ENCODE measurements at places on chromosomes 4 and X.

DNA sequence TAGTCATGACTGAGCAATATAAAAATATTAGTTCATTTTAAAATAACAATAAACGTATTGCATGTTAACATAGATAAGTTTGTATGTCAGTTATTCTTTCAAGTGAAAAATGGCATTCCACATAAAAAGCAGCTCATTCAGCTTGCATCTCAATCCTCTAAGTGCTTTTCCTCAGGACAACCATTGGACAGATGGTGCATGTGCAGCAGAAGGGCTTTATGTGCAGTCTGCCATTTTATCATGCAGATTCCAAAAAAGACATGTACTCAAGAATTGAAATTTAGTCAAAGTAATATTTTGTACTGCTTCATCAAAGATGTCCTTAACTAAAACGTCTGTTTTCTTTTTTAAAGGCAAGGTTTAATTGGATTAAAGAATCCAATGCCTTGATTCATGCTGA lies 93.4 kb downstream of the RS1 start:
- DNase-seq = no peak

DNA sequence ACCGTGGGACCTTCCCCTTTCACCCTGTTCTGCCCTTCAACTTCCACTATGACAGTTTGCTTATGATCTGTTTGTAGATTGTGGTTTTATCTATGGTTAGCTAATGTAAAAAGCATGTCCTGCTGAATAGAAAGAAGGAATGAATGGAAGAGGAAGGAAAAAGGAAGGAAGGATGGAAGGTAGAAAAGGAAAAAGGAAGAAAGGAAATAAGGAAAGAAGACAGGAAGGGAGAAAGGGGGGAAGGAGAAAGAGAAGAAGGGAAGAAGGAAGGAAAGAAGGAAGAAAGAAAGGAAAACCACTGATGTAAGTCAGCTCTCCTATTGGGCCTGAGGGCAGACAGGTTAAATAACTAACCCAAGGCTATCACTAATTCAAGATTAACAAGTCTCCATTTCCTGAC lies 319.1 kb upstream of the KLF3 start:
- no peak for DNase-seq

- DNase-seq = no peak
Measured at GRCh38 chr4:3410401-3411135, 31.2 kb upstream of the HGFAC start.

- DNase-seq = no peak
Measured at GRCh38 chr4:150316332-150317205, 238.3 kb downstream of the DCLK2 start.

DNA sequence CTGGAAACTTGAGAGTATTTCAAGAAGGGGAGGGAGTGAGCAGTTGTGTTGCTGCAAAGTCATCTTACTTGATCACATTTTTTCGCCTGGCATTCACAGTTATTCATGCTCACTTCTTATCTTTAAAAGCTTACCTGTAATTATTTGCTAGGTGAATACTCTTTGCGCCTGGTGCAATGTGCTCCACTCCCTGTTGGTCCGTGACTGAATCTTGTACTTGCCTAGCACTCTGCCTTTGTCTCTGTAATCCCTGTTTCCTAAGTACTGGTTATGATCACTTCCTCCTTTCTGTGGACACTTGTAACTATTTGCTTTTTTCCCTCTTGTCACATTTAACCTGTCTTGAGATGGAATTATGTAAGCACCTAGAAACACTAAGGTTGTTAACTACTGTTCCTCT lies 5.8 kb downstream of the BMP2K start:
- no peak for DNase-seq

- DNase-seq = no peak
Measured at GRCh38 chr4:149328161-149328560, 487.5 kb downstream of the IQCM start.

GRCh38 chrX:44947995-44948394 lies 75.0 kb downstream of the KDM6A start:
- DNase-seq = no peak

DNA sequence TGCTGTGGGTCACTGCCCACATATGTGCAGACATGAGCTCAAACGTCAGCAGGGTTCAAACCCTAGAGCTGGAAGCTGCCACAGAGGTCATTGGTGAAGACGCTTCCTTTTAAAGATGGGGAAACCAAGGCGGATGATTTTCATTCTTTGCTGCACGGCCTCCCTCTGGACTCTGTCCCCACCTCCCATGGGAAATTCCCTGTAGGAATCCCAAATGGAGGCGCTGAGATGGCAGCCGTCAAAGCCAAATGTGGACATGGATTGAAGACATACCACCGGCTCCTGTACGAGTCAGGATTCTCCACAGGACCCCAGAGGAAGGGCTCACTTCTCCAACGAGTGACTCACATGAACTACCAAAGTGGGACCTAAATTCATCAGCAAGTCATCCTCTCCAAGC lies 286.4 kb downstream of the CRLF2 start:
- DNase-seq = no peak

GRCh38 chrX:66633541-66633940 lies 5.3 kb downstream of the EDA2R start:
- DNase-seq = peak; percentile 87

- no peak for DNase-seq
Measured at GRCh38 chrX:129618997-129619396, 35.8 kb downstream of the APLN start.

DNA sequence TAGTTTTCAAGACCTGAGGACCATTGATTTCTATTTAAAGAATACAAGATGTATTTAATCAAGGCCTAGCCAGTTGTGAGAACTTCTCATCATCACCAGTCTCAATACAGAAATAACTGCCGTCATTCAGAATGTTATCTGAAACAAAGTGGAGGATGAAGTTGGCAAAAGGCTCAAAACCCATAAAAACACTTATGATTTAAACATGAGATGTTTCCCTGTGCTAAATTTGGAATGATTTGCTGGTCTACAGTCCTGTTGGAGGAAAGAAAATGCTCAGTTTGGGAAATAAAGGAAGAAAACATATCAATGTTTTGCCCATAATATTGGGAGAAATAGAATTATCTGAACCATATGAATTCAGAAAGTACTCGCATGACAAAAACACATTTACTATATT lies 192.2 kb downstream of the ADGRA3 start:
- DNase-seq = no peak

- no peak for DNase-seq
Measured at GRCh38 chrX:153981231-153981630, 8.7 kb downstream of the TMEM187 start.

- DNase-seq = no peak
Measured at GRCh38 chrX:63930140-63930539, 145.1 kb upstream of the ARHGEF9 start.

- DNase-seq = no peak
Measured at GRCh38 chr4:123305736-123306135, 90.9 kb upstream of the SPRY1 start.

GRCh38 chr4:5970381-5971077 lies 47.7 kb downstream of the C4orf50 start:
- no peak for DNase-seq

- DNase-seq = no peak
Measured at GRCh38 chr4:114025176-114025777, 45.8 kb upstream of the ARSJ start.

GRCh38 chrX:22134681-22135080 lies 102.6 kb downstream of the PHEX start:
- peak; percentile 80 for DNase-seq

GRCh38 chr4:153154007-153154975 lies 50.0 kb upstream of the TRIM2 start:
- peak; percentile 60 for DNase-seq

DNA sequence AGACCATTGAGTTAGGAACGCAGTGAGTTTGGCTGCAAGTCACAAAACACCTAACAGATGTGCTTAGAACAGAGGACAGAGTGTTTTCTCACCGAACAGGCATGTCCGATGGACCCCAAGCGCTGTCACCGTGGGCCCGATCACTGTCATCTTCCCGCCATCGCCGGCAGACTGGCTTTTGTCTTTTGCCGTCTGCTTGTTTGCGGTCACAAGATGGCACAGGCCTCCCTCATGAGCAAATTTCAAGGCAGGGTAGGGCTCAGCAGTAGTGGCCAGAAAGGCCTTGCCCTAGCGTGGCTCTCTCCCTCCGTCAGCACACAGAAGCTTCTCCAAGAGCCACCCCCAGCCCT lies 21.4 kb upstream of the MRFAP1 start:
- DNase-seq = no peak

DNA sequence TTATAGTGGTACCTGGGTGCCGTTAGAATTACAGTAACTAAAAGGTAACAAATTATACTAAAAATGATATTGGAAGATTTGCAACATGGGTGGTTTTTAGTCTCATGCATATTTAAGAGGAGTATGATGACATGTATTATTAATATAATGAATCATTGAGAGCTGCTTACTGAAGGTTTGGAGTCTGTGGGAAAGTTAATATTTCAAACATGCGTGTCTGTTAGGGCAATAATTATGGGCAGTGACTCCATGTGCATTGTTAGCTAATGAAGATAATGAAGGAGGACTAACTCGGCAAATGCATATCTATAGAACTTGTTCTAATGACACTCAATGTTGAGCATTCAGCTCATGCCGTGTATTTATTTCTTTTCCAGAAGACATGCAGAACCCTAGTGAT lies 47.1 kb downstream of the MTHFD2L start:
- no peak for DNase-seq

DNA sequence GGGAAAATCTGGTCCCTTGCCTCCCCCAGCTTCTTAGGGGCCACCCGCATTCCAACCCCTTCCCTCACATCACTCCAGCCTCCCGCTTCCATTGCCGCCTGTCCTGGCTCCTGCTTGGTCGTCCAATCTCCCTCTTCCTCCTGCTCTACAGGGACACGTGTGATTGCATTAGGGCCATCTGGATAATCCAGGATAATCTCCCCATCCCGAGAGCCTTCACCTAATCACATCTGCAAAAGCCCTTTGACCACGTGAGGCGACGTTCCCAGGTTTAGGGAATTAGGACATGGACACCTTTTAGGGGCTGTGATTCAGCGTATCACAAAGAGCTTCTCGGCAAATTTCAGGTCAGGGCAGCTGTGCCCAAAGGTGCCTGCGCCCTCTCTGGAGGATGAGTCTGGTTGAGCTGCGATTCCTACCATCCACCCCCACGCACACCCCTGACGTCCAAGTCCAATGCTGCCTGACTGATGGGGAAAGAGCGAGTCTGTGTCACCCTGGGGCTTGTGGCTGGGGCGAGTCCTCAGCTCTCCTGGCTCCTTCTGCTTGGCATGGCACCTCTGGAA lies 104.6 kb downstream of the PSAPL1 start:
- DNase-seq = no peak

All from fibroblast of lung (primary cell).